Stimulated activated CD4-positive, alpha-beta T cell treated with anti-CD3 and anti-CD28 coated beads, Interleukin-1b, Interleukin-23, amount 100 ng/mL, for 1 hour (primary cell): ENCODE measurements at places on chromosomes 6 and 20.

- no peak for DNase-seq
Observed at GRCh38 chr6:169487579-169488436, 214.0 kb downstream of the WDR27 start.

- DNase-seq, result no peak
Observed at GRCh38 chr6:142200846-142201628, 54.0 kb downstream of the VTA1 start.

DNA sequence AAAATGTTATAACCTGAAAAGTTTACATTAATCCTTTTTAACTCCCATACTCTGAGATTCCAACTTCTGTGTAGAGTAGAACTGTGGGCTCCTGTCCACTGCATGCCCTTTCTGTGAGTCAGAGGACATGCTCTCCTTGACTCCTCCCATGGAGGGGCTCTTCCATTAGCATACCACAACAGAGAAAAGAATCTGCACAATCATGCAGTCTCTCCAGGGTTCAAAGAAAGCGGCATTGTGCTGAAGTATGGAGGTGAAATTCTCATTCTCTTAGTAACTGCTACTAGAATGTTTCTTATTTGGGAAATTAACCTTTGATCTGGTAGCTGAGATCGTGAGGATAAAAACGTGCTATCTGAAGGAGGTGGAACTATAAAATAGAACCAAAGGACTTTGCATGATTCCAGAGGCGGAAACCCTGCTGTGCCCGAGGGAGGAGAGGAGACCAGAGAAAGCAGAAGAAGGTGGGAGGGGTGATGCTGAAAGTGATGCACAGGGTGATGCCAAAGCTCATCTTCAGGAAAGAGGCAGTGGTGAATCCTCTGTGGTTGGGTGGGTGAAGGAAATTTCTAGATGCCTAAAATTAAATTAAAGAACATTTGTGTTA, 202.2 kb upstream of the PCSK2 start:
- DNase-seq, result no peak

- no peak for DNase-seq
Observed at GRCh38 chr6:53611342-53611741, 54.2 kb downstream of the KLHL31 start.

- no peak for DNase-seq
Observed at GRCh38 chr6:147204060-147204785, at the start of gene STXBP5. Gene STXBP5 (plus strand): TSS chr6:147204417. CDS start chr6:147204533, 116 bp downstream.

- DNase-seq, result no peak
Observed at GRCh38 chr20:7866285-7866684, 74.0 kb downstream of the HAO1 start.

DNA sequence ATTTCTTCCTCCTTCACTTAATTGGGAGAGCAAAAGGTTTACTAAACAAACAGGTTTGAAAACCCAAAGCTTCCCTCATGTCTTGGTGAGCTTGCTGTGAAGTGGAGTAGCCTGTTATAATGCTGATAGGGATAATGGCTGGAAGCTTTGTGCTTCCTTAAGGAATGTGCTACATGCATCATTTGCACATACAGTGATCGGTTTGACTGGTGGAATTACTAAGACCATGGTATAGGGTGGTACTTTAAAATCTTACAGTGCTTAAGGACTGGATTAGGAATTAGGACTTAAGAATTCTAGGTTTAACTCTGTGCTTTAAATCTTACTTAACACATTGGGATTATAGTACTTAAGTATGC, 75.7 kb downstream of the ARID1B start:
- DNase-seq, result no peak

DNA sequence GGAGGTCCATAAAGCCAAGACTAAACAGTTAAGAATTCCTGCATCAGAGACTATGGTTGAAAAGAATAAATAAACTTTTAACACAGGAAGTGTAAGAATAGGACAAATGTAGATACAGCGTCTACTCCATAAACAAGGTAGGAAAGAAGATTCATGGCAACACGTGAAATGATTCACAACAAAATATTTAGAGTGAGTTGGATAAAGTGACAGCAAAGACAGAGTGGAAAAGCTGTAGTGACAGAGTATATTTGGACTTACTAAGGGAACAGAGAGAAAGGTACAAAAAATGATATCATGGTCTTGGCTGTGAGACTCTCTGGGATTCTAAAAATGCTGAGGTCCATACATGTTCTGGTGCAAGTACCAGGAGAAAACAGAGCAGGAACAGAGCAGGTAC, 21.9 kb upstream of the KIAA0408 start:
- DNase-seq, result no peak

DNA sequence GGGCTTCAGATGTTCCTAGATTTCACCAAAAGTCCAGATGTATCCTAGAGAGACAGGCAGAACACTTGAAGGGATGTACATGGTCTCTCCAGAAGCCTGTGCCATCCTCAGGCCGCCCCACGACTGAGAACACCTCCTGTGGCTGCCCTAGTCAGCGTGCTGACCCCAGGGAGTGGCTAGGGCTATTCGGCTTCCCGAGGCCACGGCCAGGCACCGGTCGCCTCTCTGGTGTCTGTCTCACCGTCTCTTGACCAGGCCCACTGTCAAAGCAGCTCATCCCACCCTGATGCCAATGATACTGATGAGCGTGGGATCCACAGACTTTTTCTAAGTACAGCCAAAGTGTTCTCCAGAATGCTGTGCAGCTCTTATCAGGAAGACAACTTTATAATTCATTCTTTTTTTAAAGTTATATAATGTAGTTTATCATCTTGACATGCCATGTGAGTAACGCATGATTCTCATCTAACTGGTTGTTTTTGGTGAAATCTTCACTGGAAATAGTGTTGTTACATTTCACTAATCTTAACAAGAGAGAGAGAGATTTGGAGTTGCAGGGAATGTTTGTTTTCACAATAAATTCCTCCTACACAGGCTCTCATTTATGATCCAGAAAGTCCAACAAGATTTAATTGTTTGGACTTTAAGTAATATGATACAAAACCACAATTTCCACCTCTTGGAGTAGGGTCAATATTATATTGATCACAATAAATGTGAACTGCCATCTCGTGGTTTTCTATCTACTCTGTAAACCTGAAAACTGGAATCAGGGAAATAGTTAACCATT, 41.7 kb upstream of the KLHL31 start:
- DNase-seq, result no peak

- peak; percentile 45 for DNase-seq
Observed at GRCh38 chr20:3710703-3711483, 1.5 kb downstream of the SIGLEC1 start.

- no peak for DNase-seq
Observed at GRCh38 chr6:127381384-127381783, 38.0 kb upstream of the ECHDC1 start.

DNA sequence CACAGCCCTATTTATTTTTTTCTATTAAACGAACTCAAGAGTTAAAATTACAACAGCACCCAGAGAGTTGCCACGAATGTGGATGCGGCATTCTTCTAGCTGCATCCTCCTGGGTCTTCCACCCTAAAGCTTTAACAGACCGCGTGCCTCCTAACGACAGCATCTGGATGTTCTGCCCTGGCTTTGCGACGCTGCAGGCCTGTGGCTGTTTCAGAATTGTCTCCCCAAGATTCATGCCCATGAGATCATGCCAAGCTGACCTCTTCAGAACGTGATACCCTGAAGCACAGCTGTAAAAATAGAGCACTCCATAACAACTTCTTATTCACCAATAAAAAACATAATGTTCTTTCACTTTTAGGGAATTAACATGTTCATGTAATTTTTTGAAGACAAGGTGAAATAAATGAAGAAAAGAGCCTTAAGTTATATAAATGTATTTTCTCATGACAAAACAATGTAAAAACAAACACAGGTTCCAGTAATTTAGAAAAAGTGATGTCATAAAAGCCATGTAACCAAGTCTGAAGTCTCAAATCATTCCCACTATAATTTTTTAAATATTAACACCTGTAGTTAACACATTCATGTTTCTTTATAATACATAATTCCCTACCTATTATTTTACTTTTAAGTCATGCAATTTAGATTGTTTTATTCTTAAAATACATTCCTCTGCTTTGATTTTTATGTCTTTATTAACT, 26.5 kb downstream of the HIVEP2 start:
- DNase-seq, result no peak

DNA sequence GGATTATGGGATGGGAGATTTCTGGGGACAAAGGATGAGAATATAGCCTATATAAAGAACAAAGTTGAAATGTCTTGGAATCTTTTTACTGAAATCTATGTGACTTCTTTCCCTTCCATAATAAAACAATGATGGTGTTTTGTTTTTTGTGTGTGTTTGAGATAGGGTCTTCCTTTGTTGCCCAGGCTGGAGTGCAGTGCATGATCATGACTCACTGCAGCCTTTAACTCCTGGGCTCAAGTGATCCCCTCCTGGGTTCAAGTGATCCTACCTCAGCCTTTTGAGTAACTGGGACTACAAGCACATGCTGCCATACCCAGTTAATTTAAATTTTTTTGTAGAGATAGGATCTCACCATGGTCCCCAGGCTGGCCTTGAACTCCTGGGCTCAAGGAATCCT, 50.9 kb downstream of the FAM217A start:
- DNase-seq, result no peak

DNA sequence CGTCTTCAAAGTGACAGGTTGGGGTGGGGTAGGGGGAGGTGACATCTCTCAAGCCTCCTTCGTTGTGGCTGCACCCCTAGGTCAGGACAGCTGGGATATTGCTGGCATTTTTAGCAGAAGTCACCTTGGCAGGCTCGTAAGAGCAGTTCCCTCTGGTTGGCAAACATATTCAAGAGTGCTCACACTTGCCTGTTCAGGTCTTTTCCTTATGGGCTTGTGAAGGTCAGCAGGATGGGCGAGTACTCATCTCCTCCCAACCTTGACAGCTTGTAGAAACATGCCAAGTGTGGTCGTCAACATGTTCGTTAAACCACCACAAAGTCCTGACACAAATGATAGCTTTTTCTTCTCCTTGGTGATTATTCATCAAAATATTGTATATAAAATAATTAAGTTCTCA, 113.6 kb downstream of the HDGFL1 start:
- no peak for DNase-seq

- no peak for DNase-seq
Observed at GRCh38 chr20:5400164-5400762, 83.5 kb upstream of the PROKR2 start.

GRCh38 chr6:49553384-49553783, 2.9 kb downstream of the C6orf141 start:
- DNase-seq, result no peak

GRCh38 chr6:27966044-27966443, 9.0 kb downstream of the OR2B6 start:
- no peak for DNase-seq

- DNase-seq, result no peak
Observed at GRCh38 chr20:35226126-35226883, at the start of gene MMP24. Gene MMP24 (plus strand): TSS chr20:35226690. CDS start chr20:35226739, 49 bp downstream.

- DNase-seq, result no peak
Observed at GRCh38 chr6:69622924-69623323, 173.9 kb downstream of the LMBRD1 start.

DNA sequence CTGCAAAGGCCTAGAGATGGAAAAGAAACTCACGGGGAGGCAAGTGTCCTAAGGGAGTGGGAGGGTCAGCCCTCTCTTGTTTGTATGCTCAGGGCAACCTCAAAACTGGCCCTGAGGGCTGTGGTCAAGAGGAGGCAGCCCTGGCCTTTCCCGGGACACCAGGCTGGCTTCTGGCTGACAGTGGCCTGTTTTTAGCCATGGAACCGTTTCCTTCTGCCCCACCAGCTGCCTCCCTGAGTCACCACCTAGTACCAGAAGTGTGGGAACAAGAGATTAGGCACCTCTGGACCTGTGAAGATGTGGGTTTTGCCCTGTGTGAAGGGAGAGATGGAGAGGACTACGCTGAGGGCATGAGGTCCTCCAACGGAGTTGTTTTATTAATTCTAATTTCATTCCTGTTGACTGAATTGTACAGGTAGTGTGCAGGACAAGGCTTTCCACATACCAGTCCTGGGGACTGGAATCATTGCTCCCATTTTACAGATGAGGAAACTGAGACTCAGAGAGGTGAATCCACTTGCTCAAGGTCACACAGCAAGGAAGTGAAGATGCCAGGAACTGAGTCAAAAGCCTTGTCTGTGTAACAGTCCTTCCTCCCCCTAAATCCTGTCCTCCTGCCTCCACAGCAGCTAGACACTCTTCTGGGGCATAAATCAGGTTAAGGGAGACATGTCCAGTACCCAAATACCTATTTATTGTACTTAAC, 5.5 kb downstream of the FOXS1 start:
- DNase-seq, result no peak

DNA sequence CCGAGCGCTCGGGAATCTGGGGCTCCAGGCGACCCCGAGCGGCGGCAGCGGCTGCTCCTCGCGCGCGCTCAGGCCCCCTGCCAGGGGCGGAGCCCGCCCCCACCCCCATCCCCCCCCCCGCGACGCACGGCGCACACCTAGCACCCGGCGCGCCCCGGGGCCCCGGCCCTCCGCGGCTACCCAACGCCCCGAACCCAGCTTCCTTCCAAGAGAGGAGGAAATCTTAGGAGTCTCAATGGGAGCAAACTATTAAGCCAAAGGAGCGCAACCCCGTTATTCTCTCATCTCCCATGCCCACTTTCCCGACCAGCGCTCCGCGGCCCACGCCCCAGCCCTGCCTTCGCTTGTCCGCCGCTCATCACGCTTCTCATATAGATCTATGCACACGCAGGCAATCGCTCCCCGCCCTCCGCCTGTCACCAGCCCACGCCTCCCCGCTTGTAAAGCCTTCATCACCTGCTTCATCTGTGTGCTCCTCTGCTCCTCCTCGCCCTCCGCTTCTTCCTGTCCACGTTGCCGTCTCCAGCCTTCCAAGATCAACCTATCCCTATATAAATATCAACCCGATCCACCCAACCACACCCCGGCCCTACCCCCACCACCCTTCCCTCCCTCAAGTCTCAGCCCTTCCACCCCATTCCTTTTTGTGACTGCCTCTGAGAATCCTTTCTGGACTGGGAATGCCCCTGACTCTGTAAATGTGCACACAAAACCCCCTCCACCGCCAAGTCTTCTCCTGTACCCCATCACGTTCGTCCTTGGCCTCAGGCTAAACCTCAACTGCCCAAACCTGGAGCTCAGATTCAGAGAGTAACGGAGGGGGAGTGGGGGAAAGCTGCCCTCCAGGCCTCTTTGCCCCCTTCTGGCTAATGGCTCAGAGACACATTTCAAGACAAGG, at the start of gene DLK2:
Gene DLK2, minus strand, starts transcription at position 18 of the 898 bp plus-strand sequence. CDS start 723 bp downstream, outside the sequence.
- DNase-seq, result no peak
